Neural crest cell (in vitro differentiated cells): ENCODE measurements at places on chromosomes 5 and 9. TPM values are rescaled to one million over a fixed set of nuclear protein-coding genes. Genes with fewer than 3 reads are reported as not detected.

The ERAP2 gene
- not detected in 2 replicates for total RNA-seq

The C5orf58 gene
- total RNA-seq = not detected in 2 replicates

- H3K27me3 ChIP-seq = peaks cover 8% of the 10 kb centered on the region
- H3K36me3 ChIP-seq = no peaks in the 10 kb centered on the region
- no peak overlapping the region for H3K27ac ChIP-seq
- peaks cover 8% of the 10 kb centered on the region for H3K4me1 ChIP-seq
- no peak for DNase-seq
- no peak overlapping the region for H3K4me3 ChIP-seq
Measured at GRCh38 chr5:1204693-1205242, 3.4 kb downstream of the SLC6A19 start.

DNA sequence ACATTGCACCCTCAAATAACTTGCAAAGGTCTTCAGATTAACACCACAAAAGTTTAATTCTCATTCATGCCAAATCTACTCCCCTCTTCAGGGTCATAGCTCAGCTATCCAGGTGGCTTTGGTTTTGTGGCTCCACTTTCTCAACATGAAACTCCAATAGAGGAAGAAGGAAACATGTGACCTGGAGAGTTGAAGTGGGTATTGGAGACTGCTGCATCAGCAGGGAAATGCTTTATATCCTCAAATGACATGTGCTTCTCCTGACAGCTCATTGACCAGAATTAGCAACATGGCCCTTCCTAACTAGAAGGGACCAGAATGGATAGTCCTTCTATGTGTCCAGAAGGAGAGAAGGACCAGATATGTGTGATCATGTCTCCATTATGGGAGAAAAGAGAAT is 73.6 kb downstream of the TLR4 start:
- peaks cover 8% of the 10 kb centered on the region for H3K27me3 ChIP-seq
